ENCODE measurements at places on chromosomes 6 and 20.

DNA sequence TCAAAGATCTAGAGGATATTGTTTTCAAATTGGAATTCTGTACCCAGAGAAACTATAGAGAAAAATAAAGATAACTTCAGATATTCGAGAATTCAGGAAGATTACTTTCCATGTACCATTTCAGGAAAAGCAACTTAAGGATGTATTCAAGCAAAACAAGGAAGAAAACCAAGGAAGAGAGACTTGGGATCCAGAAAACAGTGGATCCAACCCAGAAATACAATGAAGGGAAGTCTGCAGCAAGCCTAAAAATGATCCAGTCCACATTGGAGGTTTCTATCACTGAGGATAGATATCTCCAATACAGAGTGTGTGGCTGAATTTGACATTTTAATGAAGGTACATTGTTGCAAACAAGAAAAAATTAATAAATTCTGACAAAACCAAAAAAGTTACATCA is 201.0 kb downstream of the EYA2 start:
- no peak for DNase-seq

- DNase-seq, result peak; percentile 68
Measured at GRCh38 chr6:34157851-34158250, 12.0 kb upstream of the GRM4 start.

DNA sequence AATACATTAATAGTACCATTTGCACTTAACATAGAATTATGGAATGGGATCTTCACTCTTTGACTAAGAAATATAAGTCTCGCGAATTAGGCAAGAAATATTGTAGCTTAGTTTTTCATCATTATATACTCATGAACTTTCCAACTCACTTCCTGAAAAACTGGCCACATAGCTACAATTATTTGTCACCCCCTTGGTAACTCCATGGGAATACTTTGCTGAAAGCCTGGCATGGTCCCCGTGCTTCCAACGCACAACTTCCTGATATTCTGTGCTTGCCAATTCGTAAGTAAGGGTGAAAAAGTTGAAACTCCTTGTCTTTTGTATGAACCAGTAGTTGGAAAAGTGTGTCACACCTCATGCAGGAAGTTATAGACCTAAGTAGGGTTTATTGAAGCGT is 23.7 kb upstream of the HLA-DQA1 start:
- DNase-seq, result no peak

GRCh38 chr20:9981829-9982228 is 53.0 kb upstream of the ANKEF1 start:
- no peak for DNase-seq

GRCh38 chr6:75300531-75300855 is 15.9 kb upstream of the TMEM30A start:
- no peak for DNase-seq

DNA sequence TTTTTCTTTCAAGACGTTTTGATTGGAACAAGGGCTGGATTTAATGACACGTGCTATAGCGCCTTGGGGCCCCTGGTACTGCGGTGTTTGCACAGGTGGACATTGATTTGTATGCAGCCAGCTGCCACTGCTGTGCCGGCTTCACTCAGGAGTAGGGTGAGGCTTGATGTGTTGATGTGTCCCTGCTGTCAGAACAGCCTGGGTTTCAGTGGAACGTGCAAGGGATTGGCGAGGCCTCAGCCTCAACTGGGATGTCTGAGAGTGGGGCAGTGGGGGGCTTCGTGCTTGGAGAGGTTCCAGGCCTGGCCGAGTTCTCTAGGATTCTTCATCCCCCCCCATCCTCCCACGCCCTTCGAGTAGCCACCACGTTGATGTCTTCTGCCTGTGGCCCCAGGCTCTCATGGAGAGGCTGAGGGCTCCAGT is 23.0 kb downstream of the PYGB start:
- DNase-seq, result peak; percentile 49

GRCh38 chr20:7943891-7944290 is 3.6 kb upstream of the HAO1 start:
- DNase-seq, result no peak

- DNase-seq, result no peak
Measured at GRCh38 chr20:47960769-47961541, 175.7 kb upstream of the SULF2 start.

DNA sequence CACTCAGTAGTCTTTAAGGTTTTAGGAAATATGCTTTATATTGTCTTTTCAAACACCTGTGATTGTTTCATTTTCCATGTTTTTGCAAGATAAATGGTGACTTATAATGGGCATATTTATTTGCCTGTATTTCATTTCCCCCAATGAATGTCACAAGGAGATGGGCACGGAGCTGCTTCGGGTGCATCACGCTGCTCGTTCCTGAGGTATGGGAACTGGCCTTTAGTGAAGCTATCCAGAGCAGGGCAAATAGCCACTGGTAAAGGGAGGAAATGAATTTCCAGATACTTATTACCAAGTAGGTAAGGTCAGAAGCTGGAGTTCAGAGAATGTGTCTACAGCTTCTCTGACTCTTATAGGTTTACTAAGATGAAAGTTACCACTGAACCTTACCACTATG is 3.7 kb downstream of the POU3F2 start:
- DNase-seq, result no peak

- no peak for DNase-seq
Measured at GRCh38 chr6:11050731-11051130, 6.6 kb upstream of the ELOVL2 start.

- DNase-seq, result no peak
Measured at GRCh38 chr20:16917636-16918035, 169.5 kb downstream of the OTOR start.

- DNase-seq, result no peak
Measured at GRCh38 chr6:160028487-160029275, 59.8 kb downstream of the IGF2R start.

GRCh38 chr20:44166477-44166876 is 20.5 kb downstream of the JPH2 start:
- DNase-seq, result no peak

DNA sequence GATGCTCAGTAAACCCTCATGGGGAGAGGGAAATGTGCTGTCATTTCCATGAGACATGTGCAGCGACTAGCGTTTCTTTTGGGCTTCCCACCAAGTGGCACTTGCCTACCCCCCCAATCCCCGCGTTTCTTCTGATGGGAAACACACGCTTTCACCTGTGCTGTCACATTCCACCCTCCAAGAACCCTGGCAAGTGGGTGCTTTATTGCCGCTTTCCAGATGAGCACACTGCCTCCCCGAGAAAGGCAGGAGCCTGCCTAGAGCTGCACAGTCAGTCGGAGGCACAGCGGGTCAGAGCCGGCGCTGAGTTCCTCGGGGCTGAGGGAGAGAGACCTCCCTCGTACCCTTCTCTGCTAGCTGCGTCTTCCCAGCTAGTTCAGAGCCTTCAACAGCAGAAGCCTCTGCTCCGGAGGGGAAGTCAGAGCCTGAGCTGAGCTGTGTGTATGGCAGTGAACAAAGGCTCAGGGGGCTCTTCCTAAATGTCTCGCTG is 12.3 kb upstream of the CCDC167 start:
- DNase-seq, result no peak

GRCh38 chr6:42610416-42610815 is 46.6 kb downstream of the UBR2 start:
- DNase-seq, result no peak

DNA sequence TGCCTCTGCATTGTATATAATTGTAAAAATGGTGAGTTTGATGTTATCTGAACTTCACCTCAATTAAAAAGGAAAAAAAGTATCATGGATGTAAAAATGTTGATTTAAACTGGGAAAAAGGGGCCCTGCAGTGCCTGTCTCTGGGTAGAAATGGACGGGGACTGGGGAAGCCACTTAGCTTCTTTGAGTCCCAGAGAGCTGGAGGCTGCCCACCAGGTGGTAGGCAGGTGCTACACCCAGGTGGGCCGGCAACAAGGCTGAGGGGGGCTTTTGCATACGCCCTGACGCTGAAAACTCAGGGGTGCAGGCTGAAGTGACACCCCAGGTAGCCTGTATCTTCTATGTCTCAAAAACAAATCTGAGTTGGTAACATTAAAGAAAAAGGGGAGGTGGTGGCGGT is 118.2 kb downstream of the SULF2 start:
- DNase-seq, result no peak

DNA sequence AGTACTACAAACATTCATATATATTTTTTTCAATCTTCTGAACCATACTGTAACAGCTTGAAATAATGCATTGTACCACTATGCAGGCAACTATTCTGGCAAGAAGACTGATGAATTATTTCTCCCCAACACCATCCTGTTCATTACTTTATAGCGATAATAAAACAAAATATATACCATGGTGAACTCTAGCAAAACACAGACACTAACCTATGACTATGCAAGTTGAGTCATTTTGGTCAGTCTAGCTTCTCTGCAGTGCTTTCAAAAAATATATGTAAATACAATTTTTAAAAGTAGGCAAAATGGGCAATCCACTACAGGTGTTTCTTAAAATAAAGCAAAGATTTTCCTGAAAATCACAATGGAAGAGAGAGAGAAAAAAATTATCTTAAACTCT is 20.3 kb downstream of the PHIP start:
- DNase-seq, result no peak

GRCh38 chr20:11217326-11218172 is 543.8 kb upstream of the JAG1 start:
- DNase-seq, result no peak

DNA sequence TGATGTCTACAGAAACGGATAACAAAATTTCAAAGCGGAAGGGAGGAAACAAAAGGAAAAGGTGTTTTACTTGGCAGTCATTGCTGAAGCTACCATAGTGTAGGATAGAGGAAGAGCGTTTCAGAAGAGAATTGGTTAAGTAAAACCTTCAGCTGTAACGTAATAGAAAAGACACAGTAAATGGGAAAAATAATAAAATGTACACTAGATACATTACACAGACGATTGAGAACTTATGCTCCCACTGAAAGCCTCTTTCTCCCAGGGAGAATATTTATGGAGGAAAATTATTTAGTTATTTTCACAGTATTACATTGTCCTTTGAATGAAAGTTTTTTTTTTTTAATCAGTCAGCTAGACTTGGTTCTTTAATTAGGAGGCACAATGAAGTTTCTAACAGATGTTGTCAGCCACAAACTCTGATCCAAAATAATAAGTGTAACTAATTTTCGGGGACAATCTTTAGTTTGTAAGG is 90.7 kb upstream of the PRDM1 start:
- no peak for DNase-seq

DNA sequence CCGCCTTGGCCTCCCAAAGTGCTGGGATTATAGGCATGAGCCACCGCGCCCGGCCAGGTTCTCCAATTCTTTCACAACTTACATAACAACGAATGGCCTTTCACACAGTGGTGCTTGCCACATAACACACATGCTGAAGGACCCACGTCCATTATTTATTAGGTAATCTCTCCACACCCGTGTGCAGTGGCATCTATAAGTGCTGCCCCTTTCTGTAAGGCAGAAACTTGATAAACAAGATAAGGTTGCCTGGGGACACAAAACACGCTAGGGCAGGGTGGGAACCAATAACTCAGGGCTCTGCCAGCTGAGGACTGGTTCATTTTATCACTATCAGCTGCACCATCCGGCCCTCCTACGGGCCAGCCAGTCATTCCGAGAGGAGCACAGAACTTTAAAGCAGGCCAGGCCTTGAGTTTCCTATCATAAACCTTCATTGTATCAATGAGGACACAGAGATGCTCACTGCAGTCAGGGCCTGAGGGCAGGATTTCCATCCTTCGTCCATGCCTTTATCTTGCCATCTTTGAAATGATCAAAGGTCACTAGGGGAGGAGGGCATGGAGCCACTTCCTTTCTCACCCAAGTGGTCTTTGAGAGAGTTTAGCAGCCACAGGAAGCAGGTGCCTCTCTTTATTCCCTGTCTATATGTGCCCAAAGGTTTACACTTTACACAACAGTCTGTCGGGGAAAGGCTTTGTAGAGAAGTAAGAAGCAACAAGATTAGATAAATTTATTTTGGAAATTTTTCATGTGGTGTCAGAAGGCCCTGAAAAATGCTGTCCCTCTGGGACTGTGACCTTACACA is 37.6 kb downstream of the GPLD1 start:
- no peak for DNase-seq

DNA sequence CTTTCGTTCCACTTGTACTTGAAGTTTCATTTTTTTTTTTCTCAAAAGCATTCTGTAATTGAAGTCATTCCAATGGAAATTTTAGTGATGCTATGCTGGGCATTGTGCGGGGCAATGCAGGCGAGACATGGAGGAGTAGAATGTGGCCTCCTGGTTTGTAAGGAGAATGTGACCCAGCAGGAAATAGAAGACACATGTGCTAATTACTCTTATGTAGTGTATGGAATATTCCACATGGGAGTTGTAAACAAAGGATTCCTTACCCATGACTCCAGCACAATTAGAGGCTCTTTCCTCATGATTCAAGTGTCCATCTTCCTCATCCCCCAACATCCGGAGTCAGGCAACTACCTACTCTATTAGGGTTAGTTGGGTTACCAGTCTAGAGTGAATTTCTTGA is 14.9 kb upstream of the RFPL4B start:
- DNase-seq, result no peak

- DNase-seq, result no peak
Measured at GRCh38 chr6:140049251-140049650, 674.8 kb upstream of the CITED2 start.

DNA sequence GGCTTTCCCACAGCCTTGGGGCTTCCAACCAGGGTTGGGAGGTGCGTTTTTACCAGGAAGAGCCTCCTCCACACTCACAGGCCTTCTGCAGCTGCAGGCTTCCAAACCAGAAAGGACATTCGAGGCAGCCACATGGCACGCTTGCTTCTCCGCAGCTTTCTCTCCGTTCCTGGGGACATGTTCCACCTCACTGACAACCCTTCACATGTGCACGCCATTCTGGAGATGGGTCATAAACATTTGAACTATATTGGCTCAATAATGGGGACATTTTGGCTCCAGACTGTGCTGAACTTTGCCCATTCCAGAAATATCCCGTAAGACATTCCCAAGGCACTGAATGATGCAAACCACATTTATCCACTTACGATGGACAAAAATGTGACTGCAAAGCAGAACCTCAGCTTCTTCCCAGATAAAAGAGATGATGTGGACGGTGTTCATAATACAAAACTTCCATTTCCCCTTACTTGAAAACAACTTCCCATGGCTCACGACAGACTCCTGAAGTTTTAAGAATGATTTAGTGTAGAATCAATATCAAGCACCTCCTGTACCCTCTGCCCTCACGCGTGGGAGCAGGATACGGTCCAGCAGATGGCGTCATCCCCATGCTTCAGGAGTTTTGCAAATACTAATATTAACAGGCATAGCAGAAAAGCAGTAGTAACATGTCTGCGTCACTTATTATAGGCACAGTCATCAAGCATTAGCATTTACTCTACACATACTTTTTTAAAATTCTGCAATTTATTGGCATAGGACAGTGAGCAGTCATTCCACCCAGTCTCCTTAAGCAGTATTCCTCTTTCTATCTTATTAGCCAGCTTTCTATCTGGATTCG is 25.4 kb upstream of the FOXF2 start:
- no peak for DNase-seq

- DNase-seq, result no peak
Measured at GRCh38 chr20:15889061-15889460, 684.2 kb downstream of the KIF16B start.

DNA sequence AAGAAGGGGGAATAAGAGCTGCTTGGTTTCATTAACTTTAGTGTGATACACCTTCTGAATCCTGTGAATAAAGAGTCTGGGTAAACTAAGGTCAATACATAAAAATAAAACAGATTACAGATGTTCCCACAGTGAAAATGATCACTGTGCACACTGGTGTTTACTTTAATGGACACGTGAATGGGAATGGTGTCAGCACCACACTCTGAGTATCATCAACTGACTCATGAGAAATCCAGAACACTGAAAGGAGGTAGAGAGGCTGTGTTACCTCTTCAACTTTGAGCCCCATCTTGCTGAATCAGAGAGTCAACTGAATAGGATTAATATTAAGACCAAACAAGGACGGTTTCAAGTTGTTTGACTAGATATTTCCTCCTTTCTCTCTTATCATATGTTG is 75.0 kb downstream of the ELOVL4 start:
- no peak for DNase-seq

GRCh38 chr6:53840027-53840426 is 45.2 kb downstream of the LRRC1 start:
- no peak for DNase-seq
